ENCODE measurements at places on chromosomes 7 and 10. TPM values are rescaled to one million over a fixed set of nuclear protein-coding genes. Genes with fewer than 3 reads are reported as not detected.
A peak's percentile ranks its signal among the peaks of the same experiment; 100 is the strongest.

GRCh38 chr7:34222722-34223121 lies 317.4 kb downstream of the BMPER start:
- no peaks in the 10 kb centered on the region for H3K4me1 ChIP-seq
- H3K27me3 ChIP-seq: peaks cover 25% of the 10 kb centered on the region
- no peak overlapping the region for H3K4me3 ChIP-seq
- no peak overlapping the region for H3K27ac ChIP-seq
- no peak for DNase-seq

GRCh38 chr7:100965723-100966541 lies 3.4 kb upstream of the MUC12 start:
- H3K27me3 ChIP-seq: peaks cover 53% of the 10 kb centered on the region
- no peak for DNase-seq
- no peak overlapping the region for H3K4me3 ChIP-seq
- no peaks in the 10 kb centered on the region for H3K36me3 ChIP-seq
- H3K27ac ChIP-seq: no peak overlapping the region

The BLNK gene
- total RNA-seq: not detected

DNA sequence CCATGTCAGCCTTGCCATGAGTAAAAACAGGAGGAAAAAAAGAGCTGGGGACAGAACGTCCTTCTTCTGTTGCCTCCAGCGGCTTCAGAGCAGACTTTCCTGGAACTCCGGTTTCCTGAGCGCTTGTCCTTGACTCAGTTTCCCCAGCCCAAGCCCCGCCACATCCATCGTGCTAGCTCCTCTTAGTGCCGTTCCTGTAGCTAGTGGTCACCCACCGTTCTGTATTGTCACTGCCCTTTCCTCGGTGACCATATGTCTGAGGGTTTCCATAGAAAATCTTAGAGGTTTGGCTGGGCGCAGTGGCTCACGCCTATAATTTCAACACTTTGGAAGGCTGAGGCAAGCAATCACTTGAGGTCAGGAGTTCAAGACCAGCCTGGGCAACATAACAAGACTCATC lies 100.1 kb downstream of the CUX1 start:
- H3K27ac ChIP-seq: no peak overlapping the region
- no peak for DNase-seq
- peaks cover 25% of the 10 kb centered on the region for H3K36me3 ChIP-seq
- no peak overlapping the region for H3K4me3 ChIP-seq
- no peaks in the 10 kb centered on the region for H3K27me3 ChIP-seq

The AKR1C3 gene
- 0.18 TPM for total RNA-seq

GRCh38 chr10:124658591-124659242 lies 85.5 kb downstream of the FAM53B start:
- no peak overlapping the region for H3K27ac ChIP-seq
- no peaks in the 10 kb centered on the region for H3K27me3 ChIP-seq
- no peak overlapping the region for H3K4me3 ChIP-seq

DNA sequence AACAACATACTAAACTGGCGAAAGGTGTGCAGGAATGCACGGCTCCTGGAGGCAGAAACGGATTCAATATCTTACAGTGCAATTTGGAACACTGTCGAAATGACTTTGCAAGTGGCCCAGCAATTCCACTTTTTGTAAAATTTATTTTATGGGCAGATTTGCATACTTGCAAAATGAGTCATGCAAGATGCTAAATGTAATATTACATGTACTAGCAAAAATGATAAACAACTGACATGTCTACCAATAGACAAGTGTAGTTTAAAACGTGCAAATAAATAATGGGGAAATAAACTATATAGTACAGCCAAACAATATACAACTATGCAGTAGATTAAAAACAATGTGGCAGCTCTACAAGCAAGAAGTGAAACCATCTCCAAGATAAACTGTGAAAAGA lies 97.7 kb downstream of the ARHGAP12 start:
- no peaks in the 10 kb centered on the region for H3K27me3 ChIP-seq
- H3K4me1 ChIP-seq: peaks cover 2% of the 10 kb centered on the region
- DNase-seq: peak; percentile 71

DNA sequence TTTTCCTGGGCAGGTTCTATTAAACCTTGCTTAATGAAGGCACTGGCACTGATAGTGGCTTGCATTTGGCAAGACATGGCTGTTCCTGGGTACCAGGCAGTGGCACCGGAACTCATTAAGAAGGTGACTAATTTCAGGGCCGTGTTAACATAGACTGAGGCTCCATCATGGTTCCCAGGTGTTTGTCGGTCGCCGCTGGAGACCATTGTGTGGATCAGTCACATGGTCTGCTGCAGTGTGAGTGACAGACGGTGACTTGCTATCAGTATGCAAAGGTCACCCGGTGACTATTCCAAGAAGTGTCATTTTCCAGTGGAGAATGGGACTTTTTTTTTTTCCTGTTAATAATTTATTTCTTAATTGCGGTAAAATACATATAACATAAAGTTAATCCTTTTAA lies 106.3 kb downstream of the INSYN2A start:
- H3K36me3 ChIP-seq: peaks cover 27% of the 10 kb centered on the region
- peaks cover 4% of the 10 kb centered on the region for H3K4me1 ChIP-seq
- H3K4me3 ChIP-seq: no peak overlapping the region
- no peaks in the 10 kb centered on the region for H3K27me3 ChIP-seq
- no peak overlapping the region for H3K27ac ChIP-seq

DNA sequence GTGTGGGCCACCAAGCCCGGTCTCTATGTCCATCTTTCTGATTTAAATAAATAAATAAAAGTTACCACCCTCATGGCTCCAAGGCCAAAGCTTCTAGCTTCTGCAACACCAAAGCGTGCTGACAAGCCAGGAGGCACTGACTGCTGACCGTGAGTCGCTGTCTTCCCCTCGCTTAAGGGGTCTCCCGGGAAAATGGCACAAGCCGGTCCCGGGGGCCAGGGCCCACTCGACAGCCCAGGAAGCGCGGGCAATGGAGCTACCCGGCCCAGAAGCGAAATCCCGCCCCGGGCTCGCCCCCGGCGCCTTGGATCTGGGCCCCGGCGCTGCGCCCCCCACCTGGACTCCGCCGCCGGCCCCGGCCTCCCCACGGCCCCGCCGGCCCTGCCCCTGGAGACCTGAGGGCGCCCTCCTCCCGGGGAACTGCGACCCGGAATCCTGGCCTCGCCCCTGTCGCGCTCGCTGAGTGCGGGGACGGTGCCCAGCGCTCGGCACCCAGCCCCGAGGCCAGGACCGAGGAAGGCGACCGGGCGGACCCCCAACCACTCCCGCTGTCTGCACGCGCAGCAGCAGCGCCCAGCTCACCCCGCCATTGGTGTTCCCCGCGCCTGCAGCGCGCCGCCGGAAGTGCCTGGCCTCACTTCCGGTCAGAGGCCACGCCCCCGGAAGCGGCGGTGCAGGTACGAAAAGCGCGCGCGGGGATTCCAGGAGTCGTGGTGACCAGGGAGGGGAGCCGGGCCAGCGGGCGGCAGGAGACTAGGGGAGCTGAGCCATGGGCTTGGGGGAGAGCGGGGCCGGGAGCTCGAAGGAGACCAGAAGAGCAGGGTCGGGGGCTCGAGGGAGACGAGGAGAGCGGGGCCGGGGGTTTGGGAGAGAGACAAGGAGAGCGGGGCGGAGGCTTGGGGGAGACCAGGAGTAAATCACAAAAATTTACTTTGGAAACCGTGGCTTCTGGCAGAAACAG lies at the start of the genes MRM2 and NUDT1:
MRM2 (minus strand) TSS at position 626 of the 961 bp plus-strand sequence; CDS start at position 590, 36 bp downstream.
NUDT1 (plus strand) TSS at position 647 of the 961 bp plus-strand sequence. CDS start 2,349 bp downstream, outside the sequence.
- no peaks in the 10 kb centered on the region for H3K27me3 ChIP-seq
- peak within 1 kb of the TSS; percentile 91 for H3K27ac ChIP-seq
- peak; percentile 62 for DNase-seq
- H3K4me3 ChIP-seq: peak within 1 kb of the TSS; percentile 98
- peaks cover 18% of the 10 kb centered on the region for H3K36me3 ChIP-seq

The CNPY1 gene
- not detected for total RNA-seq

The TEX36 gene
- total RNA-seq: not detected

DNA sequence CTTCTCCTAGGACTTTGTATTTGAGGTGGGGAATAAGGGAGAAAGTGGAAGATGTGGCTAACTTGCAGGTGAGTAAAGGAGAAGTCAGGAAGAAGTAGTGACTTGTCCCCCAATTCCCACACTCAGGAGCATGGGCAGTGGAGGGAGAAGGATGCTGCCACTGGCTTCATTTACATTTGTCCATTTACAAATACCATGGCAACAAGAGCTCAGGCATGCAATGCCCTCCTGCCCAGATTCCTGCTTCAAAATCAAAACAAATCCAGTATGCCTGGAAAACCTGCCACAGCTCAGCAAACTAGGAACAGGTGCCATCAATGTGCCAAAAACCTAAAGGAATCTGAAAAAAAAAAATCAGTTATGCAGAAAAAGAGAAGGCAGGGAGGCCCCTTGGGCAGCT lies 139.9 kb downstream of the KCNMA1 start:
- H3K27me3 ChIP-seq: no peaks in the 10 kb centered on the region
- peaks cover 22% of the 10 kb centered on the region for H3K4me1 ChIP-seq
- H3K27ac ChIP-seq: no peak overlapping the region
- DNase-seq: no peak

The TEX47 gene
- not detected for total RNA-seq

The KNDC1 gene
- 0.56 TPM for total RNA-seq

Data from IMR-90 (cell line).